NCI-H187 treated with DMSO at 0.1 percent for 48 hours (cell line): ENCODE measurements at places on chromosomes 3 and 15.

GRCh38 chr3:25423780-25424588, 4.1 kb upstream of the RARB start:
- no peak for DNase-seq

GRCh38 chr3:170360466-170360865, 3.0 kb downstream of the SKIL start:
- no peak for DNase-seq

- DNase-seq, result no peak
Measured at GRCh38 chr3:141049681-141050080, 1.5 kb upstream of the SPSB4 start.

DNA sequence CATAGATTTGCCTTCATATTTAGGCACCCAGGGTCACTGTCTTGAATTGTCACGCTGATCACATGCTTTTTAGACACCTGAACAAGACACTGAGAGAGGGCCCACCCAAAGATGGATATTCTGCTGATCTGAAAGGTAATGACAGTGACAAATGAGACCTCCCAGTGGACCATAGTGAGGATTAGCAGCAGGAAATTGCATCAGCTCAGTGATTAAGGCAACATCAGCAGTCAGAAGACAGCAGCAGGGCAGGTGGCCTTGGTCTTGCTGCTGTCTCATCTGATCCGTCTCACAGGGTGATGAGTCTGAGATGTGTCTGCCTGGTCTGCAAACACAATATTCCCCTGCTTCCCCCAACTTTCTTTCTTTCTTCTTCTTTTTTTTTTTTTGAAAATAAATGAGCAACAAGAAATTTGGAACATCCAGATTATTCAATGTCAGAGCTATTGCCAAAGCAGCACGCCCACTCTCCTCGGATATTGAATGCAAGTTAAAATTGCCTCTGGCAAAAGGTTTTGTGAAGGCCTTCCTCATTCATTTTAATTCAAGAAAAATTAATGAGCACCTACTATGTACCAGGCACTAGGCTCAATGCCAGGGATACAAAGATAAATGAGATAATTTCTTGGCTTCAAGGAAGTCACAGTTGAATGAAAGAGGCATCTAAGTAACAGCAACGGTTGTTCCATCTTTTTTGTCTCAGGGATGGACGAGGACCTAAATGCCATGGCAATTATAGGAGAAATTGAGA, 14.1 kb downstream of the OTOL1 start:
- no peak for DNase-seq

GRCh38 chr3:55879901-55880331, 392.8 kb upstream of the WNT5A start:
- no peak for DNase-seq

- no peak for DNase-seq
Measured at GRCh38 chr3:148211725-148212124, 486.0 kb upstream of the AGTR1 start.

GRCh38 chr3:61331929-61332552, 80.8 kb upstream of the FHIT start:
- no peak for DNase-seq

DNA sequence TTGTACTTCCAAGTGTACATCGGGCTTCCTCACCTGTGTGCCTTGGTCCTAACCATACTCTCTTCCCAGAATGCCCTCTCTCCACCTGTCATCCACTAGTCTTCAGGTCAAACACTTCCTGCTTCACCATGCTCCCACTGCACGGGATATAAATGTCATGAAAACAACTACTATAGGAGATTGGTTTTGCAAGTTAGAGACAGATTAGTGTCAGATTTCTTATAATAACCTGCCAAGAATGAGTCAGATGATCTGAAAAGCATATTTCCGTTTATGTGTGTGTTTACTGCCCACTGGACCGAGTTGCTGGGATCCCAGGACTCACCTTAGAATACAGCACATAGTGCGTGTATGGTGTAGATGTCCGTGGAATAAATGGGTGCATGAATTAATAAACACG, 21.4 kb downstream of the PLA1A start:
- DNase-seq, result no peak

- no peak for DNase-seq
Measured at GRCh38 chr15:57606816-57607215, 15.1 kb downstream of the MYZAP start.

DNA sequence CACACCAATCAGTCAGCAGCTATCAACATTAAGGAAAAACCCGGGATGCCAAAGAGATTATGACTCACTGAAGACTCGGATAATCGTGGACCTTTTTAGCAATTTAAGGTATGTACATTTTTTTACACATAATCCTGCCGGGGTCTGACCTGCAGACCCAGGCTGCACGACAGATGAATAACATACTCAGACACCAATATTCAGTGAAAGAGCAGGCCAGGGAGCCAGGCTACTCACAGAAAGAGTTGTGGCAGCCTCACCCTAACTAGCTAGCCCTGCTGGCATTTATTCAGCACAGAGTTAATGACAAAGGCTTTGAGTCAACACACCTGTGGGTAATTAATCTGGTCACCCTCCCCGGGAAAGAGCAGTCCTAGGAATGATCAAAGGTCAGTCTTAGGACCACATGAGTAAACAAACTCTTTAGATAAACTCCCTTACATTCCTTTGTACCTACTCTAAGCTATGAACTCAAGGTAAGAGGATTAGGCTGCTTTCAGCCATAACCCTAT, 727.5 kb downstream of the TBL1XR1 start:
- no peak for DNase-seq

DNA sequence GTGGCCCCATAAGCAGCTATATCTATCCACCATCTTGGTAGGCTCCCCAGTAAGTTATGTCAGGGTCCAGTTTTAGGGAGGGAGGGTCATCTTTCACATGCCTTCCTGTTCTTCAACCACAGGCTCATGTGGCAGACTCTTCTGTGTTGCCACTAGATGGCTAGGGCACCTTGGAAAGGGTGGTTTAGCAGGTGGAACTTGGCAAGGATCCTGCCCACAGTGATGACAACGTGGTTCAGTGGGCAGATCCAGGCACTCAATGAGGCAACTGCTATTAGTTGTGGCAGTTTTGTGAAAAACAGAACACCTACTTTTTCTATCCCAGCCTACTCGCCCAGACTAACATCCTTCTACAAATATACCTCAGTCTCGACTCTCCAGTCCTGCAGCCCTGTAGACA, 7.2 kb upstream of the RBP1 start:
- DNase-seq, result no peak

- DNase-seq, result no peak
Measured at GRCh38 chr15:31326875-31327668, 437 bp downstream of the KLF13 start.

- DNase-seq, result no peak
Measured at GRCh38 chr3:102032491-102033383, 183.4 kb downstream of the NFKBIZ start.
